ENCODE measurements at places on chromosomes 3 and 15.
A peak's percentile ranks its signal among the peaks of the same experiment; 100 is the strongest.

DNA sequence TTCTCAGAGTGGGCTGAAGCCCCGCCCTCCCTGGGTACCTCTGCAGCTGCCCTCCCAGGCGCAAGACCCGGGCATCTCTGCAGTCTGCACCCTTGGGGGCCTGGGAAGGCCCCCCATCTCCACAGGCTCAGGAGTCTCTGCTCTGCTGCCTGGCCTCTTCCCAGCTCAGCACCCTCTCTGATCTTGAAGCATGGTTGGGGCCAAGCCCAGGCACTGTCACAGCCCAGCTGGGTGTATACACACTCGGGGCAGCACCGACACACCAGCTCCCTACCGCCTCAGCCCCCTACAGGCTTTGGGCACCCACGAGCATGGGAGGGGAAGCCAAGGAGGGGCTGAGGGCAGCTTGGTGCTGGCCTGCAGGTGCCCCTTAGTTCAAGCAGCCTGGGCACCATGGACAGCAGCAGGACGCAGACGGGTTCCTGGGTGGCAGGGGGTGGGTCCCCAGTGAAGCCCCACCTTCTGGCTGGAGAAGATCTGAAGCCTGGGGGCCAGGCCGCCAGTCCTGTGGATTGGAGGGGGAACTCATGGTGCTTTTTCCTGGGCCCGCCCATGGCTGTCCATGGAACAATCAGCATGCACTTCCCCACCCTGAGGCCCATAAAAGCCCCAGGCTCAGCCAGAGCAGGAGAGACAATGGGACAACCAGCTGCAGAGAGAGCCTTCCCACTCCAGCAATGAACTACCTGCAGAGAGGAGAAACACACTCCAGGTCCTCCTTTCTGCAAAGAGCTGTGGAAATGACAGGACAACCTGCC is 170.6 kb downstream of the TJP1 start:
- DNase-seq, result peak; percentile 70

- DNase-seq, result no peak
These were observed 42.1 kb upstream of the BHLHE40 start for GRCh38 chr3:4936982-4937614.

DNA sequence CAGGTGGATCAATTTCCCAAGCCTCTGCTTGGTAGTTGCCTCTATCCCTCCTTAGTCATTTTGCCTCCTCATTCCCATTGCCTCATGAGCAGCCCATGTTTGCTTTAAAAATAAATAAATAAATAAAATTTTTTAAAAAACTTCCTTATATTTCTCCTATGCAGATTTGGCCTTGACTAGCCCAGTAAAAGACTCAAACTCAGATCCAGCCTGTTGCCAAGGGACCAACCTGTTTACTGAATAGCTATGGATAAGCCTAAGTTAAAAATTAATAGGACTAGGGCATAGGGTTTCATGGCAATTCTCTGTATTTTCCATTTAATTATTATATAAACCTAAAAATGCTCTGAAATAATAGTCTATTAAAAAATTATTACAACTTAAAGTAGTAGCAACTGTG is 384.4 kb downstream of the RSL24D1 start:
- no peak for DNase-seq

DNA sequence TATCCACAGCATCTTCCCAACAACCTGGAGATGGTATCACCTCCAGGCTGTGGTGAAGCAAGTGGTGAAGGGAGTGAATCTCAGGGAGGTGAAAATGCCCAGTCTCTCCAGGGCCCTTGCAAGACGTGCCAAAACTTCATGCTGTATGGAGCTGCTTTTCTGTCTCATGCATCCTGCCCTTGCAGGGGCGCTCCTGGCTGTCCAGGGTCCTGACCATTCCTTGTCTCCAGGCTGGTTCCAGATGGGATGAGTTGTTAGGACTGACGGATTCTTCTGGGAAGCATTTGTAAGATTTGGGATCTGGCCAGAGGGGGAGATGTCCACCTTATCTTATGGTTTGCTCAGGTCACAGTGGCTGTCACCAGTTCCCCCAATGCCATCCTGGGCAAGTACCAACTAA is 15.8 kb downstream of the TGM4 start:
- DNase-seq, result no peak

DNA sequence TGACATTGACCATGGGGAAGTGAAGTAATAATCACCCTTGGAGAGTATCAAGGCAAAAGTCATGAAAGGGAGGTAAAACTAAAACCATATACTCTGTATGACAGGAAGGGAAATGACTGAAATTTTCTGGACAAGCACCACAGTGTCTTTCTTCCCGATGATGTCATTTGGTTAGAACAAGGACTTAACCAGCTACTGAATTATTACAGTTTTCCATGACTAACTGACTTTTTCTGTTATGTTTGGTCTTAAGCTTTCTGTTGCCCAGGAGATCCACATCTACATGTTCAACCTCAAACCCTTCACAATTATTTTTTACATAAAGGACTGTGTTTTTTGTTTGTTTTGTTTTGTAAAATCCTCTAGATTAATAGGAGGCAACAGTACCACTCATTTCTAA is 191.9 kb upstream of the IL12A start:
- no peak for DNase-seq

- no peak for DNase-seq
These were observed 50.2 kb downstream of the AKAP13 start for GRCh38 chr15:85430406-85431204.

DNA sequence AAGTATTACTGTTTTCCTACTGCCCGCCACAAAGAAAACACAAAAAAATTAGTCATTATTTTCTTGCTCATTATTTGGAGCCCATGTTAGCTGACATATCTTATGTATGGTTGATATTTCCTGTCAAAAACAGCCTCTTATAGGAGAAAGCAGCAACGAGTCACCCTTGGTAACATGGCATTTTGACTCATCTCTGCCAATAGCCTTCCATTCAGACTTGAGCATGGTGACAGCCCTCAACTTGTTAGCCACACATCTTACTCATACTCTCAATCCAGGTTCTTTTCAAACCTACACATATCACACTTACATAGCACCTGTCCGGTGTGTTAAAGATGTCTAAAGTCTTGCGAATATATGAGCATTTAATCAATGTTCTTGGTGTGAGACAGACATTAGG is 109.4 kb upstream of the SAMMSON start:
- DNase-seq, result no peak

- DNase-seq, result no peak
These were observed 17.9 kb downstream of the IL12A start for GRCh38 chr3:160006282-160007163.

DNA sequence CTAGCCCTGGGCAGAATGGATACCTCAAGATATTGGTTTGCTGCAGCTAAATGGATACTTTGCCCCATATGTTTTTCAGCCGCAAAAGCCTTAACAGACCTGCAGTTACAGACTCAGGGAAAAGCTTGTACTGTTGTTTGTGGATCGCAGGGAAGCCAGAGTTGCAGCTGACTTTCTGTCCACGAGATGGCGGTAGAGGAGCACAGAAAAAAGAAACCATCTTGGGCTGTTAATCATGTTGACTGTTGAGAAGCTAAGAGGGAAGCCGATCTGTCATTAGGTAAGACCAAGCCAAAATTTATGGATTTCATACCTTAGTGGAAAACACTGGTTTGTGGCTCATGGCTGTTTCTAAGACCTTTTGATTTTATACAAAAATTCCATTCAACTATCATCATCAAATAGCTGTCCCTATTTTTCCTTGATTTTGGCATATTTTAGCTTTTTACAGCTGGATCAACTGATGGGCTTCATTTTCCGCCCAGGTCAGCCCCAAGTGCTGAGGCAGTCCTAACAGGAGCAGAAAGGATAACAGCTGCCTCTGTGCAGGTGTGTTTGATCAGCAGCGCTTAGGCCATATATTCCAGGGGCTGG is 205.7 kb upstream of the ZPLD1 start:
- DNase-seq, result no peak

- no peak for DNase-seq
These were observed 203.9 kb downstream of the NEK10 start for GRCh38 chr3:27165321-27165721.

- DNase-seq, result no peak
These were observed 130.1 kb upstream of the BHLHE40 start for GRCh38 chr3:4849136-4849535.

DNA sequence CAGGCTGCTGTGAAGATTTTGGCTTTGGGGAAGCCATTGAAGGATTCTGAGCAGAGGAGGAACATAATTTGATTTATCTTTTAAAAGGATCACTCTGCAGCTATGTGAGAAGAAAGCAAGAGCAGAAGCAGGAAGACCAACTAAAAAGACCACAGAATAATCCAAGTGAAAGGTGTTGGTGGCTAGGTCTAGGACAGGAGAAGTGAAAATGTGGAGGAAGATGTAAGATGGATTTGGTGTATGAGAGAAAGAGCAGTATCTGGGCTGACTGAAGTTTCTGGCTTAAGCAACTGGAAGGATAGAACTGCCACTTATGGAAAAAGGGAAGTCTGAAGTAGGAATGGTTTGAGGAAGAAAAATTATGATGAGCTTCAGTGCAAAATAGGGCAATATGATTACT is 62.0 kb downstream of the SFMBT1 start:
- DNase-seq, result no peak

GRCh38 chr3:71436337-71436736 is 147.2 kb downstream of the FOXP1 start:
- DNase-seq, result no peak

DNA sequence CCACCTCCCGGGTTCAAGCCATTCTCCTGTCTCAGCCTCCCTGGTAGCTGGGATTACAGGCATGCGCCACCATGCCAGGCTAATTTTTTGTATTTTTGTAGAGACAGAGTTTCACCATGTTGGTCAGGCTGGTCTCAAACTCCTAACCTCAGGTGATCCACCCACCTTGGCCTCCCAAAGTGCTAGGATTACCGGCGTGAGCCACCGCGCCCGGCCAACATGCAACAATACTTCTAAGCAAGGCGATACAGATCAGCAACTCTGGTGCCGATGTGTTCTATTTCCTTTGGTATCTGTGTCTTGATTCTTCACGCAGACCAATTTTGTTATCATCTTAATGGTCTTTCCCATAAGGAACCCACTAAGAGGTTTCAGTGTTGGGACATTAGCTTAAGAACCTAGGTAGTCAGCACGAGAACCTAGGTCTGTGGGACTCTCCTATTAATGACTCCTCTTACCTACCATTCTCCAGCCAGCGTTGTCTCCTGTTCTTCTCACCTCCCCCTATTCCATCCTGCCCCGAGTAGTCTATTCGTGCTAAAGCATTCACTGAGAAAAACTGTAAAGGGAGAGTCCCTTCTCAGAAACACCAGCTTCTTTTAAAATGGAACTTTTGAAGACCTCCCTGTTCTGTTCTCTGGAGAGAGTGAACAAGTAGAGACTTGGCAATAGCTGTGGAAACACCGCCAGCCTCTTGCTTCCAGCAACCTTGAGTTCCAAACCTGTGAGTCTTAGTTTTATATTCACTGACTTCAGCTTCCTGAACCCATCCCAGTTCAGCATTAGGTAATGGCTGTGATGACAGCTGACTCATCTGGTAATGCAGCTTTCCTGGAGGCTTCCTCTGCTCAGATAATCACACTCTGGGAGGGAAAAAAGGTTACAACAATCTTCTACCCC is 61.2 kb downstream of the TSC22D2 start:
- peak; percentile 90 for DNase-seq

DNA sequence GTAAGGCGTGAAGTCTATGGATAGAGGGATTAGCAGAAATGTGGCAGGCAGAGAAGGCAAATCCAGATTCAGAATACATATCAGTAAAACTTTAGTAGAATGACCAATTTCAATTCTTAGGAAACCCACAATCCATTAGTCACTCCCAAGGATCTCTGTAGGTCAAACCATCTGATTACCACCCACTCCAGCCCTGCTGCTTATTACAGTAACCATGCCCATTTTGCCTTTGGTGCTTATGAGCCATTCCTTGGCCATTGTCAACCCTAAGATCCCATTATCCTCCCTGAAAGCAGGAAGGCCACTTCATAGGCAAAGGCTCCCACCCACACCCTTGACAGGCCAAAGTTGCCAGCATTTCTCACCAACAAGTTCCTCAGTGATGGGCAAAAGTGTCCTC is 5.1 kb upstream of the KLHL40 start:
- DNase-seq, result no peak

DNA sequence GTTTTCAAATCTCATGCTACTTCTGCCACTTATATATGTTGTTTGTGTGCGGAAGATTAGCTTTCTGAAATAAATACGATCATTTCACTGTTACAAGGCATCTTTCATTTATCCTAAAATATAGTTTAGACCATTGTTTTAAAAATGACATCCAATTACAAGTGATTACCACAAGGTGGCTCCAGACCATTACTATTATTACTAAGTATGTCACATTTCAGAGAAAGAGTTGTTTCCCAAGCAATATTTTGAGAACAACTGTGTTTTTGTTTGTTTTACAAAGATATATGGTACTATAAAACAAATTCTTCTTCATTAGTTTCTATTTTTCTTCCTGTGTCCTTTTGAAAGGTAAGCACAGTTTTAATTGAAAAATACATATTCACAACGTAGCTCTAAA is 136.0 kb upstream of the RAP2B start:
- no peak for DNase-seq

DNA sequence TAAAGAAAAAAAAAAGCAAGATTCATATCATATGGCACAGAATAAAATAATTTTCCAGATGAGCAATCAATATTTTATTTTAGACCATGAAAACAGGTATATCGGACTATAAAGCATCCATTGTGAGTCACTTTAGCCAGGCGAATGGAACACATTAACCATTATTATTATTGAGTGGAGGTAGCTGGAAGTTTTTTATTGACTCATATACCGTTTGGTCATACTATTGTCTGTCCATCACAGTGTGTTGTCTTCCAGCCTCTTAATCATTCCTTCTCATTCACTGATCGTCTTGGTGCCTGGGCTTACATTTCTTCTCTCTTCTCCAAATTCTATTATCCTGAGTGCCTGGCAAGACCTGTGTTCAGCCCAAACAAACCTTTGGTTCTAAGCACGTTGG is 634.8 kb downstream of the MECOM start:
- DNase-seq, result no peak

DNA sequence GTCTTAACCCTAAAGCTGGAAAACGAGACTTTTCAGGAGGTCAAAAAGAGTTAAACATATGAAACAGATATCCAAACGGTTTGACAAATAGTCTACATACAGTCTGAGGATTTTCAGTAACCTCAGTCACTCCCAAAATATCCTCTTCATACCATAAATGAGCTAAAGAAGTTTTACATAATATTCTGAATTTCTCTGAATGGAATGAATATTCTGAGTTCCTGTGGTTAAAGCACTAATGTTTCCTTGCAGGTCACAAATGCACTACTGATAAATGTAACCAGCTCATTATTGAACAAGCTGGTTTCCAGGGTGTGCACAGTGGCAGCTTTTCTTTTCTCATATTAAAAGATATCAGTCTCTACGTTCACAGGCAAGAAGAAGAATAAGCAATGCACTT is 137.4 kb upstream of the POU1F1 start:
- no peak for DNase-seq

DNA sequence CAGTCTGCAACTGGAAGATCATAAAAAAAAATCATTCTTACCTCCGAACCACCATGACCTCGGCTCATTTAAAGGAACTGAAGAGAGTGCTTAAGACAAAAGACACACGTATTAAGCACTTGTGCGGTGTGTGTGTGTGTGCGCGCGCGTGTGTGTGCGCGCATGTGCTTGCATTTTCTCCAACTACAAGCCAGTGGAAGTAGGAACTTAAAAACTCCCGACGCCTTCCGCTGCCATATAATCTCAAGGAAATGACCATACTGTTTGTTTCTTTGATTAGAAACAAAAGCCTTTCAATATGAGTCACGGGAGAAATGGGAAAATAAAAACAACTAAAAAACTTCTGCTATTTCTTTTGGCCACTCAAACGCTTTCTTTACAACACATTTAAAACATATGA is 32.4 kb downstream of the FRMD4B start:
- no peak for DNase-seq

GRCh38 chr3:72630969-72631344 is 217.3 kb downstream of the SHQ1 start:
- DNase-seq, result no peak

Measured in vagina (tissue), 2 donors.